ENCODE measurements at places on chromosomes 7 and 10.

DNA sequence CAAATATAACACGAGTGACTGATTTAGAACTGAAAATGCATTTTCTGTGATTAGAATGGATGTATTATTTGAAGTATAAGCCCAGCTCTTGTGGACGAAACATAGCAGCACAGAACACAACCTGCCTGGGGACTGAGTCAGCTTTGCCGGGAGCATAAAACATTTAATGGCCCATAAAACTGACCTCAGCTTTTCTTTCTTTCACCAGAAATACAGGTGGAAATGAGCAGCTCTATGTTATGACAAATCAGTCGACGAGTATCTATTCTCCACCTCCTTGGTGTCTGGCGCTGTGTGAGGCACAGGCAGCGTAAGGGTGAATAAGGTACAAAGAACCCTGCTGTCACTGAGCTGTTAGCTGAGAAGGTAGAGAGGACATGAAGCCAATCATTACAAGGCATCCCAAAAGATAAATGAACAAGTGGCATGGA lies 471.6 kb upstream of the AKR1E2 start:
- no peak for DNase-seq

DNA sequence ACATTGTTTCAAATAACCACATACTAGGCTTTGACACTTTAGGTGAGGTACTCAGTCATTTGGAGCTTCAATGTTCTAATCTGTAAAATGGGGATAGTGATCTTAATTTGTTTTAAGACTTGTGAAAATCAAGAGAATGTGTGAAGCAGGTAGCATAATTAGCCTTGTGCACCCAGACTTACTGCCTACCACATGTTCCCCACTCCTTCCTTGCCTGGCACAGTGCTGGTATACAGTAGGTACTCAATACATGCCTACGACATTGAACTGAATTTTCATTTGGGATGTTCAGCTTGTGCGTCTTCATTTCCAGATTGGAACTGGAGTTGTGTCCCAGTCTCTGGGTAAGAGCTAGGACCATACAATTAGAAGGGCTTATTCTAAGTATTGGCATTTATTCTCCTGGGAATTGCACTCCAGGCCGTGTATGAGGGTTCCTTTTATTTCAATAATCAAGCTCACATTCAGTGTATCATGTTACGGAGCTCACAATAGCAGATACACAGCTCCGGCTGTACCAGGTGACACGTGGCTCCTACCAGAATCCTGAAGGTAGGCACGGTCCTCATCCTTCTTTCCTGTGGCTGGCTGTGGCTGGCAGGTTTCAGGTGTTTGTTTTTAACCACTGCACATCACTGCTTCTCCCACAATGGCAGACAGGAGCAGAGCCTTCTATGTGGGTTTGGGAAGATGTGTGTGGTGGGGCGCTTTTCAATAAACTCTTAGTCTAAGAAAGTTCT lies 109.4 kb upstream of the PDCD4 start:
- no peak for DNase-seq

DNA sequence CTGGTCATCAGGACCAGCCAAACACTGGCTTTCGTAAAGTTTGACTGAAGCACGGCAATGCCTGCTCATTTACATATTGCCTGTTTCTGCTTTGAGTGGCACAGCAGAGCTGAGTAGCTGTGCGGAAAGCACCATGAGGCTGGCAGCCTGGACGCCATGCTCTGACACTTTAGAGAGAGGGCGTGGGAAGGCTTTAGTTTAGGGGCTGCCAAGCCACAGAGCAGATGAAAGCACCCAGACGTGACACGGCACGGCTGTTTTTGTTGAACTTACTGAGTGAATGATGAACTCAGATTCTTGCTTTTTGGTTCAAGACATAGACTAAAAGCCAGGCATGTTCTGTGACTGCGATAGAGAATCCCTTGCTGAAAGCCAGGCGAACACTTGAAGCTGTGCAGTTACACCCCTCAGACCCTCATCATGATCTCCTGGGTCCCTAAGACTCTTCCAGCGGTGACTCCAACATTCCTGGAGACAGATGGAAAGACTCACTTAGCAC lies 182.1 kb downstream of the ZMYND11 start:
- peak; percentile 50 for DNase-seq

GRCh38 chr10:33791272-33791660 lies 456.8 kb upstream of the NRP1 start:
- DNase-seq = no peak

DNA sequence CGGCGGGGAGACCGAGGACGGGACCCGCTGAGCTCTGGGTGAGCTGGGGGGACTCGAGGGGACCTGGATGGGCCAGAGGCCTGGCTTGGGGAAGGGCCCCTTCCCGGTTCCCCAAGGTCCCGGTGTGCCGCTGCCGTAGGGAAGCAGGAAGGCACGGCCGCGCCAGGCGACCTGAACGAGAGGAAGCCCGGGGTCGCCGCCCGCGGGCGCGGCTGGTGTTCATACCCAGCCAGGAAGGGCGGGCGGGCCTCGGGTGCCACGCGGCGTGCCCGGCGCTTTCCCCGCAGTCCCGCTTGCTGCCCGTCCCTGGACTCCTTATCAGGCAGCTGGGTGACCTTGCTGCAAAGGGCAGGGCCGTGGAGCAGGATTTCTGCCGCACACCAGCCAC lies 38.0 kb downstream of the ZNF777 start:
- no peak for DNase-seq

- no peak for DNase-seq
Observed at GRCh38 chr7:26787701-26788100, 76.7 kb downstream of the SKAP2 start.

DNA sequence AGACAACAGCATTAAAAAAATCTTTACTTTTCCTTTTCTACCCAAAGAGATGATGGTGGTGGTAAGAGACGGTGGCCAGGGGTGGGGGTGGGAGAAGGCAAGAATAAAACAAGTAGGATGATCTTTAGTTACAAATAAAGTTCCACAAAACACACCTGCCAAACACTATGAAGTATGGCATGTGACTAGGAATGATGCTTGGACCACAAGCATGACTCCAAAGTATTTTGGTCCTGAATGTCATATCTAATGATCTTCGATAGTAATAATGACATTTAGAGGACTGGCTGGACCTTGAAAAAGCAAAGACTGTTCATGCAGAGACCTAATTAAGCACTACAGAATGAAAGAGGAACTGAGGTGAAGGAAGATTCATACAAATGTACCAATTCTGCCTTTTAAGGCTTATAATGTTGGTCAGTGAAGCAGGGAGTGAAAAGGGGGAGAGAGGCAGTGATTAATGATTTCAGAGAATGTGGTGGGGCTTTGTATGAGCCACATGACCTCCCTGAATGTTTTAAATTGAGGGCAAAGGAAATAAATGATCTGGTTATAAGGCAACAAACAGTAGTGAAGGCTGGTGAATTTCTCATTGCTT lies 29.6 kb upstream of the DKK1 start:
- DNase-seq = no peak

GRCh38 chr10:90969121-90969534 lies 48.2 kb upstream of the ANKRD1 start:
- no peak for DNase-seq

- DNase-seq = no peak
Observed at GRCh38 chr7:13021566-13022300, 334.3 kb downstream of the ARL4A start.

DNA sequence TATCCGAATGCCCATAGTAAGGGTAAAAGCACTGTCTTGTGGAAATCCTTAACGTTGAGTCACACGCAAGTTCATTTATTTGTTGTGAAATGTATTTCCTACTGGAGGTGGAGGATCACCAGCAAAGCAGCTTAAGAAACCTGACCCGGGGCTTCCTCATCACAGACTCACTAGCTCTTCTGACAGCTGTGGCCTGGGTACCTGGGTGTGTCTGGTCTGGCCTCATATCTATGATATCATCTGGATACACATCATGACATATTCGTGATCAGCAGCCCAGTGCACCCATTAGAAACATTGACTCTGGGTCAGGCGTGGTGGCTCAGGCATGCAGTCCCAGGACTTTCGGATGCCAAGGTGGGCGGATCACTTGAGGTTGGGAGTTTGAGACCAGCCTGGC lies 8.8 kb downstream of the DRGX start:
- DNase-seq = no peak

All from right hindlimb (tissue), 1 donor.